ENCODE measurements at places on chromosomes 6 and 20.

DNA sequence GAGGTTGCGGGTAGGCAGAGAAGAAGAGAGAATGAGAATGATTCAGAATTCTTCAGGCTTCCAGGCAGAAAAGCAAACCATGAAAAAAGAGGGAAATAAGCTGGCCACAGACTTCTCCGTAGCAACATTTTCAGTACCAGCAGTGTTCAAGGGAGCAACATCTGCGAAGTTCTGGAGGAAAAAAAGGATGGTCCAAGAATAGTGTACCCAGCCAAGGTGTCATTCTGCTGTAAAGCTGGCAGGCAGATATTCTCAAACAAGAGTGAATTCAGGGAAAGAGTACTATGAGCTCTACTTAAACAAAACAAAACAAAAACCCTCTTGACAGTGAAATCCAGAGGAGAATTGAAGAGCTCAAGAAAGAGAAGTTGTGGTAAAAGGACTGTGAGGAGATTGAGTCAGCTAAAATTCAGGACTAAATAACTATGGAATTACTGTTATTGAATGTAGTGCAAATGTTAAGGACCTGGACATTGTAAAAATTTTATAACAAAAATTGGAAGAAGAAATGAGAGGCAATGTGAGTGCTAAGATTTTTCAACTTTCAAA is 86.5 kb downstream of the ATRN start:
- no peak for DNase-seq

- DNase-seq, result no peak
Observed at GRCh38 chr6:28551891-28552666, 26.4 kb downstream of the GPX5 start.

GRCh38 chr20:24479595-24479994 is 10.2 kb downstream of the SYNDIG1 start:
- DNase-seq, result no peak

DNA sequence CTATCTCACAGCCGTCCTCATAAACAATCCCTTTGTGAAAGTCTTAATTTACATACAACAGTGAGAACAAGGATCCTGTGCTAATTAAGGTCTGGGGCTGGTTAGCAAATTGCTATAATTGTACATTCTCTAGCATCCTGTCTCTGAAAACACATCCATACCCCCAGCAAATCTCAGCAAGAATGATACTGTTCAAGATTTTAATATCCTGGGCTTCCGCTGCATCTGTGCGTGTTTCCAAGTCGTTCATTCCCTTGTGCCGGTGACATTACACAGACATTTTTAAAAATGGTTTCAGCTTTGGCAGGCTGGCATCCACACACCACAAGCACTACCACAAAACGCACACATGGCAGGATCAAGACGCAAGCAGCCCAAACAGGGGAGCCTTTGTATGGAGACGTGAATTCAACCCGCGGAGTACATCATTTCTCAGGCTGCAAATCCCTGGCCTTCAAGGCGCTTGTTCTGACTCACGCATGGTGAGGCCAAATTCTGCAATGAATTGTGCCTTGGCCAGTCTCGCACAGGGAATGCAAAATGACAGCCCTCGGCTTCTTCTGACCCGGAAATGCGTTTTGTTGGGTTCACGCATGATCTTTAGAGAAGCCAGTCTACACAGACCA is 20.3 kb downstream of the ZMYND8 start:
- no peak for DNase-seq

DNA sequence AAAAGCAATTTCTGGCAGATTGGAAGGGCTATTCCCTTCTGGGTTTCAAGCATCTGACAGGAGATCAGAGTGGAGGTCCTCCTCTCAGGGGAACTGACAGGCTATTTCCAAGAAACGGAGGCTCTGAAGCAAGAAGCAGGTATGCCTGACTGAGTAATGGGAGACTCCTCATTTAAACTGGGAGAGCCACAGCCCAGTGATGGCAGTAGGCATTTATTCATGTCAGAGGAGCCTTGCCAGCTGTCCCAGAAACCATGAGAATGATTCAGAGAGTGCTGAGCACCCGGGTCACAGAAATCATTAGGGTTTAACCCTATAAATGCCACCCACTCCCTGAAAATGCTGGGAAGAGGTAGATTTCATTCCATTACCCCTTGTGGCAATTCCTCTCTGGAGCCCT is 247.5 kb upstream of the RNF217 start:
- no peak for DNase-seq

DNA sequence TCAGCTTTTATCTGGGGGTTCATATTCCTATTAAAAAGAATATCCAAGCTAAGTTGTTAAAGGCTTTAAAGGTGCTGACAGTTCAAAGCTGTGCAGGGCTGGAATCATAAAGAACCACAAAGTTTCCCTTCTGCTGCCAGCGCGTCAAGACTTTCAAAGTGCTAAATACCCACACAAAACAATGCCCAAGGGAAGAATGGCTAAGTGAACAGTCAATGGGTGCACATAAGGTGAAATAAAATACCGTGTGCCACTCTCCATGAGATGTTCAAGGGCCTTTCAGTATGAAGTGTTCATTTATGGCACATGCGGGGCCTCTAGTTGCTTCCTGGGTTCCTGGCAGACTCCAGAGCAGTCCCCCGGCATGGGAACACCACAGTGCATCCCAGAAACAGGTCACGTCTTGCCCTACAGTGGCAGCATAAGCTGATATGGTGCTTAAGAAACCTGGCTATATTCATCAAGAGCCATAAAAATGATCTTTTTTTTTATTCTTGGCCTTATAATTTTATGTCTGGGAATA is 14.1 kb downstream of the TXNDC5 start:
- DNase-seq, result no peak

GRCh38 chr6:53628354-53629119 is 37.0 kb downstream of the KLHL31 start:
- DNase-seq, result no peak

DNA sequence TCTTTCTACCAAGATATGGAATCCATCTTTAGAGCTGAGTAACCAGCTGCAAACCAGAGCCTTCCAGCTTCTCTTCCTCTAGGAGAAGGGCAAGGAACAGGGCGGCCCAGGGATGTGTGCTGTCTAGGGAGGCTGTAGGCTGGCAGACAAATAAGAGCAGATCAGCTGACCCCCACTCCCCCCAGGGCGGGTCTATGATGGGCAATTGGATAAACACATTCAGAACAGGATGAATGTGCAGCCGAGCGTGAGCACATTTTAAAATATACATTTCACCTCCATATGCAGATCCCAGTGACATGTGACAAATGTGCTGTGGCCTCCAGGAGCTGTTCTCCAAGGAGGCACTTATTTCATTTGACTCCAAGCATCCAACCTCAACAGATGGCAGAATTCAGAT is 580.1 kb downstream of the PTPRT start:
- no peak for DNase-seq

GRCh38 chr6:33819021-33819420 is 15.2 kb upstream of the MLN start:
- no peak for DNase-seq

- no peak for DNase-seq
Observed at GRCh38 chr6:50714487-50715379, 1.4 kb downstream of the TFAP2D start.

DNA sequence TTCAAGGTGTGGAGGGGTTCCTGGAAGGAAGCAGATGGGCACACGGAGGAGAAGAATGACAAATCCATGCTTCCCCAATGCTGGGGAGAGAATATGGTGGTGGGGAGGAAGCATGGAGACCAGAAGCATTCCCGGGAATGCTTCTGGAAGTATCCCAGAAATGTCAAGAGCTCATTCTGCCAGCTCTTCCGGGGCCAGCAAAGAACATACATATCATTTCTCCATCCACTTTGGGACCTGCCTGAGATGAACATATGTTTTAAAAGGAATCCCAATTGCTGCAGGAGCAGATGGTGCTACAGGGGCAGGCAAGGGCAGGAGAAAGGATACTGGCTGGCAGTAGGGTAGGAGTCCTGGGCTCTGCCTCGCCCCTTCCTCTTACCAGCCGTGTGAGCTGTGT is 37.9 kb upstream of the CCDC167 start:
- no peak for DNase-seq

DNA sequence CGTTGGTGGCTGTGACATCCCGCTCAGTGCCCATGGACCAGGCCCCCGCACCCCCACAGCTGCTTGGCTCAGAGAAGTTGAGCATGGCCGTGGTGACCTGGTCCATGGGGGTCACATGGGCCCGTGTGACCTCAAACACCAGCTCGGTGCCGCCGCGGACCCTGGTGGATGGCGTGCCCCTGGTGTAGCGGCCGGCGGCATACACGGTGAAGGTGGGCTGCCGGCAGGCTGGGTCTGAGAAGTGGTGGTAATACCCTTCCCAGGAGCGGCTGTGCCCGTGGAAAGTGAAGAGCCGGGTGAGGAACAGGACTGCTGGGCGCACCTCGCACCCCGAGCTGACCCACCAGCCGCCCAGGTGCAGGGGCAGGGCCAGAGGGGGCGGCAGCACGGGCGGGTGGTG is 54.1 kb downstream of the APCDD1L start:
- DNase-seq, result no peak

DNA sequence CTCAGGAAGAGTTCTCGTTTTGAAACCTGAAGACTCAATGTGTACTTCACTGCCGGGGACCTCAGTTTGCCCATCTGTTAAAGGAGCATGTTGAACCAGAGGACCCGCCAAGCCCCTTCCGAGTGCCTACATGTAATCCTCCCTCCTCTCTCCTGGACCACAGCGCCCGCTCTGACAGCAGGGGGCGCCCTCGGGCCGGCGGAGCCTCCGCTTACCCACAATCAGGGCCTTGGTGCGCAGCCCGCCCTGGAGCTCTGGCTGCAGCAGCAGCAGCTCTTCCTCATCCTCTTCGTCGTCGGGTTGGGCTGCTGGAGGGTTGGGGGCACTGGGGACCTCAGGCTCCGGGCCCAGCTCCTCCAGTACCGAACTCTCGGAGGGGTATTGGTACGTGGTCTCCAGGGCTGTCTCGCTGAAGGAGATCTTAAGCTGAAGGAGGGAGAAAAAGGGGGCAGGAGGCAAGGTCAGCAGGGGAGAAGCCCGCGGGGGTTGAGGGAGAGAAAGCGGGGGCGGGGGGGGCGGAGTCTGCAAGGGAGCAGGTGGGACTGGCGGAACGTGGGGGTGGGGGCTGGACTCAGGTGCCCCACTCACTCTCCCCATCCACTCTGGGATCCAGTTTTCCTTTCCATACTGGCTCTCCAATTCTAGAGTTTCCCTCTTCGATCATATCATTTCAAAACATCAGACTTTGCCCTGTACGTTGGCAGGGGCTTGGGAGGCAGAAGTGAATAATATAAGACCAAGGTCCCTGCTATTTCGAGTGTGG is 6.3 kb upstream of the DHX16 start:
- DNase-seq, result no peak

- no peak for DNase-seq
Observed at GRCh38 chr20:5426026-5426425, 109.3 kb upstream of the PROKR2 start.

- no peak for DNase-seq
Observed at GRCh38 chr6:15513801-15514711, 148.8 kb downstream of the DTNBP1 start.

GRCh38 chr6:36501686-36502085 is 45.6 kb downstream of the STK38 start:
- no peak for DNase-seq

DNA sequence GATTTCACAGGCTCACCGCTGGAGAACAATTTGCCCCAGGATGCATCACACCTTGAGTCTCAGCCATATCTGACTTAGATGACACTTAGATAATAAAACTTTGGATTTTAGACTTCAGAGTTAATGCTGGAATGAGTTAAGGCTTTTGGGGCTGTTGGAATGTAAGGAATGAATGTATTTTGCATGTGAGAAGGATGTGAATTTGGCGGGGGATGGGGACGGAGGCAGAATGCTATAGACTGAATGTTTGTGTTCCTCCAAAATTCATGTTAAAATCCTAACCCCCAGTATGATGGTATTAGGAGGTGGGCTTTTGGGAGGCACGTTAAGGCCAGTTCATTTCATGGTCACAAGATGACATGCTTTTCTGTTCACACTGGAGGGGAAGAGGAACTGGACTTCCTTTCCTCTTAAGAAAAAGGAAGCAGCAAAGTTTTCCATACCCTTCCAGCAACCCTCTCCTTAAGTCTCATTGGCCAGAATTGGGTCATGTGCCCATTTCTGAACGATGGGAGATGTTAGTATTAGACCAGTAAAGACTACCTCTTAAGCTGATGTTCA is 5.8 kb upstream of the SRXN1 start:
- DNase-seq, result no peak

DNA sequence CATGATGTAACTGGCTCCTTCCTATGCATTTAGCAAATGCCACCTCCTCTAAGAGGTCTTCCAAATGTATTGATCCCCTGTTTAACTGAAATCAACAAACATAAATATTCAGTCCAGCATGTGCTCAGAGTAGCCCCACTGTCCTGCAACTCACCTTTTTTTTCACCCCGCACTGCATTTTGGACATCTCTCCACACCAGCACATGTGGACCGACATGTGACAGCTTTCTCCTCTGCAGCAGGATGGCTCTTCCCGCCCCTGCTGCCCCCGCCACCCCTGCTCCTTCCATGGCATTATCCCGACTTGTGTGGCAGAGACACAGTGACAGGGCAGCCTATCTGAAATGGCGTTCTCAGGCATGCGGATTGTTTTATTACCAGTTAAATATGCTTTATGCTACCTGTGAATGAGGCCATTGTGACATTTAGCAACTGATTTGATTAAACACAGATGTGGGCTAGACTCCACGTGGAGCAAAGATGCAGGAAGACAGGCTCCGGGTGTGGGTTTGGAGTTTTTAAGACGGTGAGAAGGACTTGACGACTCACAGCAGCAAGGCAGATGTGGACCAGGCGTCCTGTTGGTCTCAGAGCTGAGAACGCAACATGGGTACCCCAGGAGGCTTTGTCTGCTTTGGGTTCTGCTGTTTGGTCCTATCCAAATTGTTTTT is 161.2 kb downstream of the EYA2 start:
- no peak for DNase-seq

GRCh38 chr6:48449002-48449401 is 338.0 kb upstream of the PTCHD4 start:
- DNase-seq, result no peak

- no peak for DNase-seq
Observed at GRCh38 chr20:3251806-3252205, 12.8 kb upstream of the SLC4A11 start.

DNA sequence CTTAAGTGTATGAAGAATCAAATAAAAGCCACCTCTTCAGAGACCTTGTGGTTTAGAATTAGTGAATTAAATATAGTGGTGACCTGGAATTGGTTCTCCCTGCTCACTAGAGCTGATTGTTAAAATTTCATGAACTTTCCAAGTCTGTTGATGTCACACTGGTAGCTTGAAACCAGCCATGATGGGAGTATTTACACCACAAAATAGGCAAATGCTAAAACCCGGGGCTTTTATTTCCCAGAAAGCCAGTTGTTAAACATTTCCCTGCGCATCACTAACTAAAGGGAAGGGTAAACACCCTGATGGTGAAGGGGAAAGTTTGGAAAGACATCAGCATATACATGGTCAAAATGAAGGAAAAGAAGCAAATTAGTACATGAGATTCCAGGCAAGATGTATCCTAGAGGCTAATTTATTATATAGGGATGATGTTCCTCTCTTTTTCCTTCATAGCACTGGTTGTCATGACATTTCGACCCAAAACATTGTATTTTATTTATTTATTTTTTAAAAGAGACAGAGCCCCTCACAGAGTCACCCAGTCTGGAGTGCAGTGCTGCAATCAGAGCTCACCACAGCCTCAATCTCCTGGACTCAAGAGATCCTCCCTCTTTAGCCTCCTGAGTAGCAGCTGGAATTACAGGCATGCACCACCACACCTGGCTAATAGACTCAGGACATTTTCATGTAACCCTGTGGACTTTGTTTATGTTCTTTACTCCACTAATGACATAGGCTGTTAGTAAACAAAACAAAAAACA is 123.2 kb downstream of the RIN2 start:
- no peak for DNase-seq

Measured in cortex of kidney (tissue), 1 donor.